ENCODE measurements at places on chromosomes 5 and 9. TPM values are rescaled to one million over a fixed set of nuclear protein-coding genes. Genes with fewer than 3 reads are reported as not detected.
A peak's percentile ranks its signal among the peaks of the same experiment; 100 is the strongest.

DNA sequence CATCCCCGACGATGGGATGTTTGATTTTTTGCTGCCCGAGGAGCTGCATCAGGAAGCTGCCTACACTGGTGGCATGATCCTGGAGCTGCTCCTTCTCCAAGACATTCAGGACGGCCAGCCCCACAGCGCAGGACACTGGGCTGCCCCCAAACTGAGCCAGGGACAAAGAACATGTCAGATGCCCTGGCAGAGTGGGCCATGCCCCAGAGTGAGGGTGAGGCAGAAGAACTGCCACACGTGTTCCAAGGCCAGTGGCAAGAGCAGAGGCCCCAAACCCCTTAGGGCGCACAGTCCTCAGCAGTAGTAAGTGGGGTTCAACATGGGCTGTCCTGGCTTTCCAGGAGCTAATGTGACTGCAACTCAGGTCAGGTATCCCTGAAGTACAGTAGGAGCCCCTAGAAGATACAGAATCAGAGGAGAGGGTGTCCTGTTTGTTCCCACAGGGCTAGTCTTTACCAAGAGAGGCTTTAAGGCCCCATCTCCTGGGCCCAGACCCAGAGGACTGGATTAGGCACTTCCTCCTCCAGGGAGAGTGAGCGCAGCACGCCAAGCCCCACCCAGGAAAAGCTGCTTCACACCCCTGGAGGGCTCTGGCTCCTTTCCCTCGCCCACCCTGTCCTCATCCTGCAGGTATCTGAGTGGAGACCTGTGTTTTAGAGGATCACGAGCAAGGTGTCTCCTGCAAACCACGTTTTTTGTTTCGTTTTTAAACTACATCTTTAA, 11.1 kb downstream of the HNRNPAB start:
- no peak for DNase-seq
- H3K36me3 ChIP-seq = peaks cover 93% of the 10 kb centered on the region
- H3K4me3 ChIP-seq = no peak overlapping the region
- H3K27me3 ChIP-seq = no peaks in the 10 kb centered on the region

Gene VCP
- 208 TPM for total RNA-seq

- H3K36me3 ChIP-seq = no peaks in the 10 kb centered on the region
- DNase-seq = no peak
- no peaks in the 10 kb centered on the region for H3K4me1 ChIP-seq
- no peak overlapping the region for H3K4me3 ChIP-seq
Measured at GRCh38 chr9:71920456-71921189, 9.2 kb downstream of the C9orf85 start.

GRCh38 chr5:31833710-31834109, 194.8 kb downstream of the PDZD2 start:
- H3K4me3 ChIP-seq = no peak overlapping the region
- H3K27me3 ChIP-seq = no peaks in the 10 kb centered on the region
- DNase-seq = no peak
- H3K4me1 ChIP-seq = no peaks in the 10 kb centered on the region
- H3K27ac ChIP-seq = no peak overlapping the region
- H3K36me3 ChIP-seq = no peaks in the 10 kb centered on the region

Gene COL15A1
- not detected for total RNA-seq

Gene GPBP1
- total RNA-seq = 105 TPM

DNA sequence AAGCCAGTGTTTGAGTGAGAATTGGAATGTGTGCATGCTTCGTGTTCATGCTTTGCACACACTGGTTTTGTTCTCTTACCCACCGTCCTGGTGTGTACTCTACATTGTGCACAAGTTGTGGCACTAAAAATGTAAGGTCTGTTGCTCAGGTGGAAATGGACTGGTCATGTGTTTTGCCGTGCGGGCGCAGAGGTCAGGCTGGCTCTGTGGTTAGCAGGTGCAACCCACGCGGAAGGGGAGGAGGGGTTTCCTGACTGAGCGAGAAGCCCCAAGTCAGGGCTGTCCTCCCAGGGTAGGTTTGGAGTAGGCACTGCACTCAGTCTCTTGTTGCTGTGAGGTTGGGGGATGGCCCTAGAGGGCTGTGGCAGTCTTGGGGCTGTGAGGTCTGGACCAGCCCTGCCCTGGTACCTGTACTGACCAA, 86.6 kb downstream of the EHMT1 start:
- no peak overlapping the region for H3K4me3 ChIP-seq
- no peaks in the 10 kb centered on the region for H3K4me1 ChIP-seq
- DNase-seq = no peak
- H3K36me3 ChIP-seq = no peaks in the 10 kb centered on the region
- no peaks in the 10 kb centered on the region for H3K27me3 ChIP-seq
- no peak overlapping the region for H3K27ac ChIP-seq

Gene TMEM252
- not detected for total RNA-seq

DNA sequence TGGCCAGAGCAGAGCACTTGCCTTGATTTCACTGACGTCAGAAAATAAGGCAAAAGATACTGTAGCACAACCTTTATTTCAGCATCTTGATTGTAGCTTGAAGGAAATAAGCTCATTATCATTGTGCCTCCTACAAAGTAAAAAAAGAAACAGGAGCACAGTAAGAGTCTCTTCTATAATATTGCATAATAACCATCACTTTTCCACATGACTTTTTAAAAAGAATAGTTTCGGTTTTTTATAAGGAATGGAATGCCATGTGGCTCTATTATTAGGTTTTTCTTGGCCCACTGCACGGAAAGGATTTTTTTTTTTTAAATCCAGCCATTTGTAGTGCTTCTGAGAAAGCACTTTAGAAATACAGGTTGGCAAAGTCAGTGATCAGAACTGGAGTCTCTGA, 655.3 kb downstream of the LRRC70 start:
- no peaks in the 10 kb centered on the region for H3K36me3 ChIP-seq
- H3K4me3 ChIP-seq = no peak overlapping the region
- no peak for DNase-seq
- no peaks in the 10 kb centered on the region for H3K27me3 ChIP-seq

Gene PRLR
- 1.2 TPM for total RNA-seq

DNA sequence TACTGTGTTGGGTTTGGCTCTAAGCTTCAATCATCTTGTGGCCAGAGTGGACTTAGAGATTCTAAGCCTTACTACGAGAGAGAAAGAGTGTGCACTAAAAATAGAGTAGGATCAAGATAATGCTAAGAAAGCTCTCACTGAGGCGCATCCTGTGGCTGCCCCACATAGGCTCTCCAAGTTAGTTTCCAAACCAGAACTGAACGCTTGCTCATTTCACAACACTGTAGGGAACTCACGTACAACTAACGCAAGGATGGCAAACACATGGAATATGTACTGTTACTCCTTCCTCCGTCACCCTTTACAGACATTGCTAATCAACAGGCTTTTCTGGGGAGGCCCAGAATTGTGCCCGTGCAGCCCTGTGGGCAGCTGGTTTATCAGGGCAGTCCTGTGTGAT, 90.9 kb downstream of the EQTN start:
- H3K4me3 ChIP-seq = no peak overlapping the region
- peaks cover 15% of the 10 kb centered on the region for H3K27me3 ChIP-seq
- no peak overlapping the region for H3K27ac ChIP-seq
- no peaks in the 10 kb centered on the region for H3K36me3 ChIP-seq
- DNase-seq = no peak

DNA sequence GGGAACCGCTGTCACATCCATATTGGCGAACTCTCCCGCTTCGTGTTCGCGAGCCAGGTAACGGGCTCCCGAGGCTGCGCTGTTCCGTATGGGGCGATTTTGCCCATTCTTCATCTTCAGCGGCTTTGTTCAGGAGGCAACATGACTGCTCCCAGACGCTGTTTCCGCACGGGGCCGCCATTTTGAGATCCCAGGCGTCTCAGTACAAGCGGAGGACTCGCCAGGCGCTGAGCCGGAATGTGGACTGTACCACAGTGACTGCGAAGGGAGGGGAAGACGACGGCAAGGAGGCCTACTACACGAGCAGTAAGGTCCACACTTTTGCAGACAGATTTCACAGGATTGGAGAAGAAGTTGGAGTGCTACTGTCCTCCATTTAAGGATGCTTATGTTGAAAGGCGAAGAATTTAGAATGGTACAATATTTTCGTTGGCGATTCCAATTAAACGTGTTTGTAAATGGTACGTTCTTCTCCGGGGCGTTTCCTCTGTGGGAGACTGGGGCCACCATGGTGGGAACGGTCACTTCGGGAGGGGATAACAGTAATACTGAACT, 41.6 kb upstream of the ZNF300 start:
- H3K27me3 ChIP-seq = no peaks in the 10 kb centered on the region
- no peak for DNase-seq
- H3K4me1 ChIP-seq = no peaks in the 10 kb centered on the region

DNA sequence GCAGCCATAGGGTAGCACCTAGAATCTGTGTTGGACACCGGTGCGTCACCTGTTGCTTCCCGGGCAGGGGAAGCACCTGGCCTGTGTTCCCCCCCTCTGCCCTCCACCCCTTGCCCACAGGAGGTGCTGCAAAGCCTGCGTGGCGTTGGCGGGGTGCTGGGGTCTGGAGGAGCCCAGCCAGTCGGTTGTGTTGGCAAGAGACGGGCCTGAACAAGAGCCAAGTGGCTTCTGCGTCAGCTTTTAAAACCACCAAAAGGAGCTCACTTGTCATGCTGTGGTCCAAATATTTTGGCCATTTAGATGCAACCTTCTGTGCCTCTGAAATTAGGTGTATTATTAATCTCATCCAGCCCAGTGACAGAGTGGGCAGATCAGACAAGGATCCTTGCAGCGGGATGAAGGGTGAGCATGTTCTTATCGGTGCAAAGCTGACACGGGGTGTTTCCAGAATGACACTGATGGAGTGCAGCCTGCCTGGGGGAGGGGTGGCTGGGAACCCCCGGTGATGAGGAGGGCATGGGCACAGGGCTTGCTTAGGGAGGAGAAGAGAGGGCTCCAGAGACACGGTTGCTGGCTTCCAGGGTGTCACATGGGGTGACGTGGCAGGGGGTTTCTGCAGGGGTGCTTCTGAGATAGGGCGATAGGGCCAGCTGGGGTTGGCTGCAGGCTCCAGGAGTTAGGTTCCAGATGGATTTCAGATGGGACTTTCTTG, 9.7 kb upstream of the RXRA start:
- no peak overlapping the region for H3K27ac ChIP-seq
- H3K4me3 ChIP-seq = no peak overlapping the region
- no peak for DNase-seq
- H3K4me1 ChIP-seq = no peaks in the 10 kb centered on the region

GRCh38 chr5:73979321-73979720, 353.3 kb downstream of the ARHGEF28 start:
- DNase-seq = no peak
- peaks cover 8% of the 10 kb centered on the region for H3K27me3 ChIP-seq
- H3K4me1 ChIP-seq = no peaks in the 10 kb centered on the region
- H3K36me3 ChIP-seq = no peaks in the 10 kb centered on the region
- H3K4me3 ChIP-seq = no peak overlapping the region
- no peak overlapping the region for H3K27ac ChIP-seq

Gene RASGRF2
- 26.3 TPM for total RNA-seq

GRCh38 chr9:129365196-129365595, 187.1 kb upstream of the IER5L start:
- no peak overlapping the region for H3K27ac ChIP-seq
- no peak for DNase-seq
- H3K36me3 ChIP-seq = peaks cover 18% of the 10 kb centered on the region
- no peak overlapping the region for H3K4me3 ChIP-seq
- H3K4me1 ChIP-seq = peaks cover 25% of the 10 kb centered on the region

Gene SPATA31A3
- not detected for total RNA-seq

Gene PCDHGA10
- 3.7 TPM for total RNA-seq

DNA sequence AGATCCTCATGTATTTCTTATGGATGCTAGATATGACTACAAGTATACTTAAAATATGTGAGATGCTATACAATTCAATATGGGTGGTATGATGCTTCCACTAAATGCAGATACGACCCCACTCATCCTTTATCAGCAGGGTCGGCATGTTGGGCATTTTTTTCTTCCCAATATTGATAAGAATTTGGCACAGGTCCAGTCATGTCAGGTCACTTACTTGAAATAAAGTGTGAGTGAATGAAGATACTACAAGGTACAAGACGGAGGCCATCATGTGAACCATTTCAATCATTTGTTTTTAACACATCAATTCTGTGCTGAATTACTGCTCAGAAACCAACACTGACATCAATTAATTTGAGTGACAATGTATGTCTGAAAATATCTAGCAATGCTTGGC, 146.9 kb upstream of the GNA14 start:
- H3K27me3 ChIP-seq = no peaks in the 10 kb centered on the region
- H3K36me3 ChIP-seq = no peaks in the 10 kb centered on the region
- no peak overlapping the region for H3K4me3 ChIP-seq
- DNase-seq = no peak
- peaks cover 10% of the 10 kb centered on the region for H3K4me1 ChIP-seq
- H3K27ac ChIP-seq = no peak overlapping the region

- no peak overlapping the region for H3K27ac ChIP-seq
- H3K4me1 ChIP-seq = no peaks in the 10 kb centered on the region
- no peak overlapping the region for H3K4me3 ChIP-seq
- DNase-seq = no peak
Measured at GRCh38 chr9:79489261-79490000, 82.3 kb upstream of the TLE4 start.

Gene FBP1
- 6.5 TPM for total RNA-seq

Gene OR1J1
- not detected for total RNA-seq

- H3K27me3 ChIP-seq = no peaks in the 10 kb centered on the region
- peaks cover 25% of the 10 kb centered on the region for H3K4me1 ChIP-seq
- H3K36me3 ChIP-seq = peaks cover 52% of the 10 kb centered on the region
- no peak for DNase-seq
- peak overlapping the region; percentile 71 for H3K4me3 ChIP-seq
Measured at GRCh38 chr9:129141066-129142041, 30.1 kb downstream of the PTPA start.

GRCh38 chr5:90675222-90675621, 116.6 kb downstream of the ADGRV1 start:
- no peak overlapping the region for H3K4me3 ChIP-seq
- no peak overlapping the region for H3K27ac ChIP-seq
- H3K4me1 ChIP-seq = no peaks in the 10 kb centered on the region

Gene ZNF354B
- 19.2 TPM for total RNA-seq

Gene TMED9
- 275 TPM for total RNA-seq

DNA sequence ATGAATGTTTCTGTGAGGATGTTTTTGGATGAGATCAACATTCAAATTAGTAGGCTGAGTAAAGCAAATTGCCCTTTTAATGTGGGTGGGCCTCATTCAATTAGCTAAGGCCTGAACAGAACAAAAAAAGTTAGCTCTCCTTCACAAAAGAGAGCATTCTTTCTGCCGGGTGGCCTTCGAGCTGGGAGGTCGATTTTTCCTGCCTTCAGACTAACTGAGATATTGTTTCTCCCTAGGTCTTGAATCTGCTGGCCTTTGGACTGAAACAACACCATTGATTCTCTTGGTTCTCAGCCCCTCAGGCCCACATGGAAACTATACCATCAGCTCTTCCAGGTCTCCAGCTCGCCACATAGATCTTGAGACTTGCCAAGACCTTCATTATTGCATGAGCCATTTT, 29.1 kb upstream of the FREM1 start:
- peaks cover 12% of the 10 kb centered on the region for H3K27me3 ChIP-seq
- no peak for DNase-seq
- H3K4me3 ChIP-seq = no peak overlapping the region
- H3K27ac ChIP-seq = no peak overlapping the region
- no peaks in the 10 kb centered on the region for H3K4me1 ChIP-seq

DNA sequence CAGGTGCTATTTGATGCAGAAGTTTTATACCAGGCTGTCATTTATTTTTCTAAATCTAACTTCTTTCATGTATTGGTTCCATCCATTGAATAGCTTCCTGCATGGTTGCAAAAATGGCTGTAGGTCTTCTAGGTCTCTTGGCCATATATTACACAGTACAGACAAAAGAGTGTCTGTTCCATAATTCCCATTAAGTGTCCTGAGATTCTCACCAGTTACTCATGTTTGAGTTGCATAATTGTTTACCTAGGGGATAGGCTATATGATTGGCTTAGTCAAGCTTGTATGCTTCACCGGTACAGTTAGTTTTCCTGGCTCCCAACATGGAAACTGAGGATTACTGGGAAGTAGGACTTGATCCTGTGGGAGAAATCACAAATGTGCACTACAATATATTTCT, 399.4 kb upstream of the NUDT12 start:
- H3K27me3 ChIP-seq = no peaks in the 10 kb centered on the region
- H3K4me3 ChIP-seq = no peak overlapping the region
- no peaks in the 10 kb centered on the region for H3K4me1 ChIP-seq
- DNase-seq = no peak
- no peaks in the 10 kb centered on the region for H3K36me3 ChIP-seq
